HuH-7.5 (cell line): ENCODE measurements at places on chromosomes 7 and 10.

DNA sequence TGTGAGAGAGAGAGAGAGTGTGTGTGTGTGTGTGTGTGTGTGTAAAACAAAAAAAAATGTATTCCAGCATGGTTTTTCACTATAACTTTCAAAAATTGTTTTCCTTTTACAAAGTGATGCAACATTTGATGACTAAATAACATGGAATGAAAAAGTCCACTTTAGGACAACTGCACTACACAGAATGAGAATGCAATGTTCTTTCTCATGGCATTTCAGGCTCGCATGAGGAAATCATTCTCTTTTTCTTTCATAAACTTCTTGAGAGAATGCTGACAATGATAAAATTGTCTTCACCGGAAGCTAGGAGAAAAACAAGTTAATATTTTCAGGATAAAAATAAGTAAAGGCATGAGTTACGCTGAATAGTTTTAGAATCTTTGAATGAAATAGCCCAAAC lies 53.7 kb downstream of the SLC16A12 start:
- no peak for DNase-seq

GRCh38 chr7:106552645-106553445 lies 108.1 kb downstream of the CCDC71L start:
- DNase-seq = no peak

DNA sequence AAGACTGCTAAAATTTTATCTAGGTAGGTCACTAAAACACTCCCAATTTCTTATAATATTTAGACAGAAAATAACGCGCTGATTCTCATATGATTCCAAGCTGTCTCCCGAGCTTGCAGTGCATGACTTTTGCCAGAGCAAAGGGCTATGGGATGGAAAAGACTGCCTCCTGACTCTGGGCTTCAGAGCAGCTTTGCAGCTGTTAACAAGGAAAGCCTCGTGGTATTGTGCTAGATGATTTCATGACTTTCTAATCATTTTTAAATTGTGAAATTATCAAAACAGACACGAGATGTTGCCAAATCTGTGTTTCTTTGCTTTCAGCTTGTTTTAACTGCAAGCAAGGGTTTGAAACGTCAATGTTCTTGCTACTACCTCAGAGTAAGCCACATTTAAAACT lies 238.3 kb downstream of the AGMO start:
- no peak for DNase-seq

GRCh38 chr10:102150970-102151773 lies 1.0 kb upstream of the NOLC1 start:
- no peak for DNase-seq

DNA sequence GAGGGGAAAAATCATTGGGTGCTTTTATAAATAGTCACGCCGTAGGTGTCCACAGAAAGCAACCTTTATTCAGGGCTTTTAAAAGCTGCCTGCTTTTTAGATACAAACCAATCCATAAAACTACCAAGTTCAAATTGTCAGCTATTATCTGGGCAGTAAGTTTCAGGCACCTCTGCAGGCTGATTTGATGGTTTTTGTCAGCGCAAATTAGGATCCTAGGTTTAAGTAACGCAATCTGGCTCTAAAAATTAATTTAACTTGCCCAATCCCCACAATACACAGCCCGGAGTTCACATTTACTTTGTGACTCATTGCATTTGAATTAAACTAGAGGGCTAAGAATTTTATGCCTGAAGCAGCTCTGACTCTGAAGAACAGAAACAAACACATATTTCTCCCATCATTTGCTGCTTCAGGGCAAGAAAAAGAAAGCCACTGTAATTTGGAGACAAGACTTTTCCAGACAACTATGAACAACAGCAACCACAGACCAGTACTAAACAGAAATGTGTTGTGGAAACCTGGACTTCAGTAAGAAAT lies 43.3 kb downstream of the NRP1 start:
- DNase-seq = no peak

- DNase-seq = no peak
Observed at GRCh38 chr10:36676321-36676720, 449.1 kb upstream of the ANKRD30A start.

- DNase-seq = no peak
Observed at GRCh38 chr10:83459124-83459523, 680.2 kb upstream of the GHITM start.
